ENCODE measurements at places on chromosomes 16 and 17.

DNA sequence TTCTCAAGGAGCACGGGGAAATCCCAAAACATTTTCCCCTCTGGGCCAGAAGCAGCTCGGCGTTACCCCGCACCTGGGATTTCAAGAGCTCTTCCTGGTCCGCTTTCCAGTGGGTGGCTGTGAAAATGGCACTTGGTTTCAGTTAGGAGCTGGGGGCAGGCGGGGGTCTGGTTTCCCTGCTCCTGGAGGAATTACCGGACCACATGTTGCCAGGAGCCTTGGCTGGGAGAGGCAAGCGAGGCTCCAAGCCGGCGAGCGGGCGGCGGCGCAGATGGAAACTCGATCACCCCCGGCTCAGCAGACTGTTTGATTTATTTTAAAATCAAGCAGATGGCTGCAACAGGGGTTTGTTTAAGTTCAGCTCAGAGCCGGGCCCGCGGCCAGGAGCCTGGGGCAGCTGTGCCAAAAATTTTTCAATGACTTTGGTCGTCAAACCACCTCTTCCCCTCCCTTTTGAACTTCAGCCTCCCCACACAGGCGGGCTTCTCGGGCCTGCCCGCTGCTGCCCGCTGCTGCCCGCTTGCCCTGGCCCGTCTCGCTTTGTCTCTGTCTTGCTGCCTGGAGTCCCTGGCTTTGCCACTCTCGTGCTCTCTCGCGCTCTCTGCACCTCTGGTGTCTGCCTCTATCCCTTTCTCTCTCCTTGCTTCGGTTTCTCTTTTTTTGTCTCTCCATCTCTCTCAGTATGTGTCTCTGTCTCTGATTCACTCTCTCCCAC, 108.0 kb upstream of the CIBAR2 start:
- DNase-seq = no peak

- no peak for DNase-seq
Measured at GRCh38 chr17:48261297-48261880, 153.8 kb downstream of the SNX11 start.

DNA sequence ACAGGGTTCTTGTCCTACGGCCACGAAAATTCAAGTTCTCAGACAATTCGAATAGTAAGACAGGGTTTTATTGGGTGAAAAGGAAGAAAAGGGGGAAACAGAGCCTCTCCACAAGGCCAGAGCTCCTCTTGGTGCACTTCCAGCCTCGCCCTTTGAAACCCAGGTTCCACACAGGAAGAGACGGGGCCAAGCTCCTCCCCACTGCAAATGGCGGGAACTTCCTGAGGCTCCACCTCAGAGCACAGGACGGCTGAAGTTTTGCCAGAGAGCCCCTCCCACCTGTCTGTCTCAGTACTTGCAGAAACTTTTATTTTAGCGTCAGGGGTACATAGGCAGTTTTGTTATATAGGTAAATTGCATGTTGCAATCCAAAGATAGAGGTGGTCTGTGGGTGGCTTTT, 165.7 kb upstream of the CDH8 start:
- no peak for DNase-seq

GRCh38 chr17:7560172-7561027, 1.3 kb upstream of the SENP3 start:
- peak; percentile 65 for DNase-seq

- DNase-seq = no peak
Measured at GRCh38 chr17:8161289-8162232, 1.2 kb downstream of the VAMP2 start.

DNA sequence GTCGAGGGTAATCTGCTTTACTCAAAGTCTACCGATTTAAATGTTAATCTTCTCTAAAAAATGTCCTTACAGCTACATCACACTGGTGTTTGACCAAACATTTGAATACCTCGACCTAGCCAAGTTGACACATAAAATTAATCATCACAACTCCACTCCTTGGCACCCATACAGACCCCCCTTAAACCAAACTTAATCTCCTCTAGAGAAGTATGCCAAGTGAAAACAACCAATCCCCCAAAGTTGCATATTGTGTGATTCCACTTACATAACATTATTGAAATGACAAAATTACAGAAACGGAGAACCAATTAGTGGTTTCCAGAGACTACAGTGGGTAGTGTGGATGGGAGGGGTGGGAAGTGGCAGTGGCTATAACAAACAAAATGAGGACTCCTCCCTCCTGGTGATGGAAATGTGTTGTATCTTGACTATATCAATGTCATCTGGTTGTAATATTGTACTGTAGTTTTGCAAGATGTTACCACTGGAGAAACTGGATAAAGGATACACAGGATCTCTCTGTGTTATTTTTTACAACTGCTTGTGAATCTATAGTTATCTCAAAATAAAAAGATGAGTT, 39.4 kb downstream of the CAPNS2 start:
- no peak for DNase-seq

DNA sequence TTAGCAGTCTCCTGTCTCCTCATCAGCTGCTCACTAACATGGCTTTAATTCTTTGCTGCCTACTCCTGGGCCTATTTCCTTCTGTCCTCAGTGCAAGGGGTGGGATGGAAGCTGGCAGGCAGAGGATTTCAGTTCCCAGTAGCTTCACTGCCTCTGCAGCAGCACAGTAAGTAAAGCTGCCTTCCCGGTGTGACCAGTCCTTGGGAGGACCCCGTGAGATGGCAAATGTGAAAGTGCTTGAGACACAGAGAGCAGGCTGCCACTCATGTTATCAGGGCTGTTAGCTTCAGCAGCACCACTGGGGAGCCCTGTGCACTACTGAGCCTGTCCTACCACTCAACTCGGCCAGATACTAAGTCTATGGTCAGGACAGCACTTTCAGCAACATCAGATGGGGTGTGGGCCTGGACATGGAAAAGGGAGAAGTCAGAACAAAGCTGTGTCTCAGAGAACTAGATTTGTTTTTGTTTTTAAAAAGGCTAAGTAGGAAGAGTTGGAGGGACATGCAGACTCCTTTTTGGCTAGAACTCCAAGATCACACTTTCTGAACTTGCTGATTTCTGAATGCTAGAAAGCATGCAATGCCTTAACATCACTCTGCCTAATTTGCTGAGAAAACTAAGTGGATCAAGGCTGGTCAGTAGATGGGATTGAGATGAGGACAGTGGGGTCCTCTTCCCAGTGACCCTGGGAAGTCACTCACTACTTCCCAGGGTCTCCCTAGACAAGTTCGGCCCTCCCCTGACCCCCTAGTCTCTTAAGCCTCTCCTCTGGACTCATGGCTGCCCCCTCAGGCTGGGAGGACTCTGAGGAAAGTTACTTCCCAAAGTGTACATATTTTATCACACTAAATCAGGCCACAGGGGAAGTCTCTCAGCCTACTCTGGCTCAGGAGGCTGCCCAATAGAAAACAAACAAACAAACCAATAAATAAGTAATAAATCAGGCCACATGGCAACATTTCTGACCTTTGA, 1.1 kb downstream of the ACSF2 start:
- no peak for DNase-seq

All from CD14-positive monocyte (primary cell).